OCI-LY7 (cell line): ENCODE measurements at places on chromosomes 4 and X.
A peak's percentile ranks its signal among the peaks of the same experiment; 100 is the strongest.

DNA sequence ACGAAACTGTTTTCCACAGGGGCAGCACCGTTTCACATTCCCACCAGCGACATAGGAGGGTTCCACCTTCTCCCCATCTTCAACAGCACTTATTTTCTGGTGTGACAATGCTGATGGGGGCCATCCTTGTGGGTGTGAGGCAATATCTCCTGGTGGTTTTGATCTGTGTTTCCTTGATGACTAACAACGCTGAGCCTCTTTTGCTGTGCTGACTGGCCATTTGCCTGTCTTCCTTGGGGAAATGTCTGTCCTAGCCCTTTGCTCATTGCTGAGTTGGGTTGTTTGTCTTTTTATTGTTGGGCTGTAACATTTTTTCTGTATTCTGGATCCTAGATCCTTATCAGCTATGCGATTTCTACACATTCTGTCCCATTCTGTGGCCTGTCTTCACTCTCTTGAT lies 33.7 kb downstream of the ATP2B3 start:
- DNase-seq = no peak

DNA sequence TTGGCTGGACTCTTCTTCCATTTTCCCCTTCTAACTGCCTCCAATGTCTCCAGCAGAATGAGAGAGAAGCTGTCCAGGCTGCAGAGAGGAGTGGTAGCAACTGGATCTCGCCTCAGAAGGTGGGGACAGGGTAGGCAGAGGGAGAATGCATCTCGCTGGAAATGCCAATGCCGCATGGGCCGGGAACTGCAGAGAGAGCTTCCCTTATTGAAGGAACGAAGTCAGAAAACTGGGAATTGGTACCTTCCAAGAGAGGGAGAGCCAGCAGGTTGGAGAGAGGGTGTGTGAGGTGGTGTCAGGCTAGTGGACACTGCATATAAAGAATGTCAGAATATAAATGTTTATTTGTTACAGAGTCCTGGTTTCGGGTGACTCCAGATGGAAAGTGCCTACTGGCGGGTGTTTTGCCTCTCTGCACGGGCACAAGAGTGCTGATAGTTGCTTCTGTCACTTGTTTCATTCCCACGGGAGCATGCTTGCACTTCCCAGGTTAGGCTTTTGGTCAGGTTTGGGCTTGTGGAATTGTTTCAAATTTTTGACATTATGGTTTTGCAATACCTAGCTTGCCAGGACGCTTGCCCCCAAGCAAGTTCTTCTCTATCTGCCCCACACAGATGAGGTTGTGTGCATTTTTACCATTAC lies 156.8 kb upstream of the STS start:
- DNase-seq = no peak

DNA sequence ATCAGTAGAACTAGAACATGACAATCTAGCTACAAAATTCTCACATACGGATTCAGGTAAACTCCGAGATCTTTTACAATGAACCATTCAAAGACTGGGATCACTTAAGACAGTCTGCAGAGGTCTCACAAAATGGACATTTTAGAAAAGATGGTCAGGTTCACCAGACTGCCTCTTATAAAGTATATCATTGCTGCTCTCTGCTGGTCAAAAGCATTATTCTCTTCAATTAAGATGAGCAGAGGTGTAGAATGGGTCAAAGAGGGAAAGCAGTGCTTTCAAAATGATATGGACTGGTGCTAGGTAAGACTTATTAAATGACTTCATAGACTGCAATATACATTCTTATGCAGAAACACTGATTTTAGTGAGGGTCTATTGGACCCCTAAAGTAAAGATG lies 434.7 kb downstream of the PACRGL start:
- DNase-seq = no peak

GRCh38 chr4:164892018-164892417 lies 15.0 kb downstream of the APELA start:
- peak; percentile 8 for DNase-seq

DNA sequence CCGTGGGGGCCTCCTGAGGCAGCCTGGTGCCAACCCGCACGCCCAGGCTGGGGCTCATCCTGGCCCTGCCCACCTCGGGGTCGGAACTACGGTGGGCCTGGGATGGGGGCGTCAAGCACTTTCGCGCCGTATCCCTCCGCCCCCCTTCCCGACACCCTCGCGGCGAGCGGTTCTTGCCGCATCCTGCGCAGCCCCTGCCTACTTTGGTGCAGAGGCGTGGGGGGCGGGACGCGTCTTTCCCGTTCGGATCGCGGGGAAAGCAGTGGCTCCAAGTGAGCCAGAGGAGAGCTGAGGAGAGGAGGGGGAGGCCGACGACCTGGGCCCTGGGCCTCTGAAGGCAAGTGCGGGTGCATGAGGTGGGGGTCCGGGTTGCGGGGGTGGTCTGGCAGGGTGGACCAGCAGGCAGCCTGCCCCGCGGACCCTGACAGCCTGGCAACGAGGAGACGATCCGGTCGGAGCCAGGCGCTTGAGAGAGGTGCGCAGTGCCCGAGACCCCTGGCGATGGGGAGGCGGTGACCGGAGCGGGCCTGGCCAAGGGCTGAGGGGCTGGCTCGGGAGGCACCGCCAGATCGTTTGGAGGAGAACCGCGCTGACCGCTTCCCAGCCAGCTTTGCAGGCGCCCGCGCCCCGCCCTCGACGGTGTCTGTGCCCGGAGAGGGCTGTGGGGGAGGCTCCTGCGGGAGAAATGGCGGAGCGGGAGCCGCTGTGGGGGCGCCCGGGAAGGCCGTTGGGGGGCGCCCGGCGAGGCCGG lies at the start of gene GPRASP2:
Gene GPRASP2, plus strand, starts transcription at position 233 of the 751 bp plus-strand sequence. CDS start 2,422 bp downstream, outside the sequence.
- DNase-seq = no peak

DNA sequence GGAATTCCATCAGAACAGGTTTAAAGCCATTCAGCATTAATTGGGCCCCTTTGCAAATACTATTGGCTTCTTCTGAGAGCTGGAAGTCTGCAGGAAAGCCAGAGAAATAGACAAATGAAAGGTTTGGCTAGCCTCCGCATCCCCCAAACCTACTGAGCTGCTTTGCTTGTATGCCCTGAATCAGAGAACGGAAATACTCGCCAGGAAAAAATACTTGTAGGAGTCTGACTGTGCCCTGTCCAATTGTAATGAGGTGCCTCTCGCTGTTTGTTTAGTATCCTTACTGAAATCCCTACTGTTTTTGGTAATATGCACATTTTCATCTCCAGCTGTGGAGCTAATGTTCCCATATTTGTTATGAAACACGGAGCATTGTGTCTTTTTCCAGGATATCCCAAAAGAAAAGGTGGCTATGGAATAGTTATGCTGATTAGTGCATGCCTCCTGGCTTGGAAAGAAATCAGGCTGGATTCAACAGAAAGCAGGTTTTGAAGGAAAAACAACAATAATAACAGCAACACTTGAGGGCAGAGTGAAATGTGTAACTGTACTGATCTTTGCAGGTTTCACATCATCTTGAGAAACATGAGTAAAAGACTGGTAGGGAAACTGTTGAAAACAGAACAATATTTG lies 50.7 kb upstream of the NLGN4X start:
- no peak for DNase-seq

DNA sequence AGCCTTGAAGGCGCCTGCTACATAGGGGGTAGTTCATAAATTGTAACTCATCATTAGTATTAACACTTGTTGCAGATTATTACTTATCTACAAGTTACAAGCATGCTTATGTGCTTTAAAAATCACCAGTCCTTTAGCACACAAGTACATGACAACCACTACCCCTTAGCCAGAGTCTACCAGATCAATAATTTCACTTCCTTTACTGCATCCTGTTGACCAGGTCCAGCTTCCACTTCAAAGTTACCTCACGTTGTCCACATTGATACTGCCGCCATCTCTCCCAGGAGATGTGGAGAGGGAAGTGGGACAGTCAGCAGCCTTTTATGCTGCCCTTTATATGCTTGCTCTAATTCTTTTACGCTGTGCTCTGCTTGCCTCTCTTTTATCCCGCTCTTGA lies 231.3 kb upstream of the CXXC4 start:
- DNase-seq = no peak

- peak; percentile 11 for DNase-seq
These were observed 50.9 kb upstream of the CPLX1 start for GRCh38 chr4:876780-877179.

- DNase-seq = no peak
These were observed 42.6 kb upstream of the TADA2B start for GRCh38 chr4:7000421-7001176.

- no peak for DNase-seq
These were observed 2050.2 kb upstream of the AGA start for GRCh38 chr4:179492260-179493080.

- no peak for DNase-seq
These were observed 46.9 kb downstream of the ADGRG4 start for GRCh38 chrX:136347706-136348105.

DNA sequence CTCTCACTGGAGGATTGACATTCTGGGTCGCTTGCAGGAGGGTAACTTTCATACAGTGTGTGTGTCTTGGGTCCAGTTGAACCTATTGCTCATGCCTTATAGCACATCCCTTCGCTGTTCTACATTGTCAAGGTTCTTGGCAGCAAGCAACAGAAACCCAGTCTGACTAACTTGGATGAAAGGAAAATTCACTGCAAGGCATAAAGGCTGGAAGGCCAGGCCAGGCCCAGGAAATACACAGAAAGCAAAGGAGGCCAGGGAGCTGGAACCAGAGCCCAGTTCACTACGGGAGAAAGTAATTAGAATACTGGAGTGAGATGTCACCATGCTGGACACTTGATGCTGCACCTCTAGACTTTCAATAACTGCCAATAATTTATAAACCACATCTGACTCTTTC lies 353.8 kb upstream of the GATB start:
- no peak for DNase-seq

DNA sequence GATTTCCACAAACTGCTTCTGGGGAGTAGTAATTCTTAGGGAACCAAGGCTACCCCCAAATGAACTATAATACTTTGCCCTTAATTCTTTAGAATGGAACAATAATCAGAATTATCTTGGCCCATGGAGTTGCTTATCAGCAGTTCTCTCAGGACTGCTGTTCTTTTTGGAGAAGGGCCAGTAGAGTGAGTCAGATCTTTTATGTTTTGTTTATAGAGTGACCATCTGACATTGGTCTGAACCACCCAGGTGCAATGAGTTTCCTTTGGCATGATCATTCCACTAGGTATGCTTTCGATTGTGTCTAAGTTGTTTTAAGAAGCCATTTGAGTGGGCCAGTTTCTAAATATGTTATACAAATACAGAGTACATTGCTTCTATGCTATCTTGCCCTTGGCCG lies 31.8 kb downstream of the PRRG1 start:
- no peak for DNase-seq

GRCh38 chr4:139889901-139890300 lies 224.3 kb downstream of the MGST2 start:
- no peak for DNase-seq

GRCh38 chrX:15814771-15815365 lies 24.6 kb downstream of the ZRSR2 start:
- no peak for DNase-seq

- no peak for DNase-seq
These were observed 38.9 kb downstream of the CCNQ start for GRCh38 chrX:153560000-153560399.

GRCh38 chrX:123846577-123847038 lies 13.2 kb upstream of the XIAP start:
- no peak for DNase-seq

- DNase-seq = peak; percentile 49
These were observed 154.6 kb downstream of the ATOH1 start for GRCh38 chr4:93983140-93983539.

DNA sequence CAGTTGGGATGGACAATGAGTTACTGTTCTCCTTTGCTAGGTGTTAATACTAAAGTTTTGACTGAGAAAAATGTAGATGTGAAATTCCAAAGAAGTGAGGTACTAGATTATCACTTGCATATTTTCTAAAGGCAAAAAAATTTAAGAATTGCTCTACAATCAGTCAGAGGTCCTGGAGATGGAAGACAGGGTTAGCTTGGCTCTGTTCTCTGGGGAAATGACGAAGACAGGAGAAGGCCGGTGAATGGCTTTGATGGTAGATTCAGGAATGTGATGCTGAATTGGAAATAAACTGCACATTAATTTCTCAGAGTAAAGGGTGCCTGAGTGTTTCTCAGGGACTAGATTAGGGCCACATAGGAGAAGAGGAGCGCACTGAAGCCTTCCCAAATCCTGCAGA lies 214.0 kb upstream of the LEF1 start:
- no peak for DNase-seq

GRCh38 chrX:117538178-117539089 lies 578.2 kb downstream of the KLHL13 start:
- DNase-seq = no peak

- no peak for DNase-seq
These were observed 19.5 kb downstream of the WWC2 start for GRCh38 chr4:183118585-183118984.

DNA sequence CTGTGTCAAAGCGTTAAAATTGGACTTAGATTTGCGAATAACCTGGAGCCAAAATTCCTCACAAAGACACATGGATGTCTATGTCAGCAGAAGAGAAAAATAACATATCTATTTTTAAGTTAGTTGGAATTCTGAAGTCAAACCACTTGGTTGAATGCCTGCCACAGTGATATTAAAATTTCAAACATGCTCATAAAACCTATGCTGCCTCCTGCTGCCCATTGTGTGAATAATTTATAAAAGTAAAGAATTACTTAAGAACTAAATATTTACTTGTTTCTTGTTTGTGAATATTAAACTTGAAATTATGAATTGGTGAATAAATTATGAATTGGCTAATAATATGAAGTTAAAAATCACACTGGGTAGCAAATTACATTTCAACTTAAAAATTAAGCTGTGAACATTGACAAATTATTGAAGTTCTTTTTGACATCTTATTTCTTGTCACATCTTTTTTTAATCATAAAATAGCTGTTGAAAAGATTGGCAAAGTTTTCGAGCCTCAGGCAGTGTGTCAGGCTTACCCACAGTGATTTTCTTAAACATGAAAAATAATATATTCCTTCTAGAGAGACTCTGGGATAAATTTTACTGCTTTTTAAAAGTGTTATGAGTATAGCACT lies 35.4 kb downstream of the FABP2 start:
- peak; percentile 57 for DNase-seq

- no peak for DNase-seq
These were observed 423.6 kb upstream of the LCORL start for GRCh38 chr4:18445110-18445509.

DNA sequence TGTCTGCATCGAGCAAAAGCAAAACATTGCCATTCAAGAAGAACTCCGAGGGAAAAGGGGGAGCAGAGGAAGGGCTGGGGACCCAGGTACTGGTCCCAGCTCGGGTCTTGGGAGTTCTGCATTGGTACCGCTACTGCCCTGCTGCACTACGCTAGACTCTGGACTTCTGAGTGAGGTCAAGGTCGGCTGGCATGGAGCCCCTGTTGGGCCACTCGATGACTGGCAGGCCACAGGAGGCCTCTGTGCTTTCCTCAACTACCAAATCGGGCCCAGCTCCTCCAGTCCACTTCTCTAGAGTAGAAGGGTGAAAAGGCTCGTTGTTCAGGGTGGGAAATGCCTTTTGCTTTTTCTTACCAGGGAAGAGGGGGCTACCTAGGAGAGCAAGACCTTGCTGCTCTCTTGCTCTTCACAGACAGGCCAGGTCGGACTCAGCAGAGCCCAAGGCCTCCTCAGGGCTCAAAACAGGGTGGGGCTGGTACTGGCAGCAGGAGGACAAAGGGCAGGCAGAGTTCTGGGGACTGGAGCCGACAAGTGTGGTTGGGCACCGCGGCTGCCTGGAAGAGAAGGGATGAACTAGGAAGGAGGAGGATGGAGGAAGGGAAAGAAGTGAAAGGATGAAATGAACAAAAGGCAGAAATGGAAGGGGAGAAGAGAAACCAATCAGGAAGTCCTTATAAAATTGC lies 8.9 kb upstream of the IRAK1 start:
- no peak for DNase-seq

GRCh38 chr4:101299021-101299420 lies 48.3 kb downstream of the PPP3CA start:
- no peak for DNase-seq
